CD8-positive, alpha-beta memory T cell (primary cell): ENCODE measurements at places on chromosomes 16 and 17.

GRCh38 chr17:65292430-65292829, 155.3 kb downstream of the RGS9 start:
- DNase-seq, result no peak

GRCh38 chr16:53672461-53672860, 31.2 kb downstream of the RPGRIP1L start:
- no peak for DNase-seq

DNA sequence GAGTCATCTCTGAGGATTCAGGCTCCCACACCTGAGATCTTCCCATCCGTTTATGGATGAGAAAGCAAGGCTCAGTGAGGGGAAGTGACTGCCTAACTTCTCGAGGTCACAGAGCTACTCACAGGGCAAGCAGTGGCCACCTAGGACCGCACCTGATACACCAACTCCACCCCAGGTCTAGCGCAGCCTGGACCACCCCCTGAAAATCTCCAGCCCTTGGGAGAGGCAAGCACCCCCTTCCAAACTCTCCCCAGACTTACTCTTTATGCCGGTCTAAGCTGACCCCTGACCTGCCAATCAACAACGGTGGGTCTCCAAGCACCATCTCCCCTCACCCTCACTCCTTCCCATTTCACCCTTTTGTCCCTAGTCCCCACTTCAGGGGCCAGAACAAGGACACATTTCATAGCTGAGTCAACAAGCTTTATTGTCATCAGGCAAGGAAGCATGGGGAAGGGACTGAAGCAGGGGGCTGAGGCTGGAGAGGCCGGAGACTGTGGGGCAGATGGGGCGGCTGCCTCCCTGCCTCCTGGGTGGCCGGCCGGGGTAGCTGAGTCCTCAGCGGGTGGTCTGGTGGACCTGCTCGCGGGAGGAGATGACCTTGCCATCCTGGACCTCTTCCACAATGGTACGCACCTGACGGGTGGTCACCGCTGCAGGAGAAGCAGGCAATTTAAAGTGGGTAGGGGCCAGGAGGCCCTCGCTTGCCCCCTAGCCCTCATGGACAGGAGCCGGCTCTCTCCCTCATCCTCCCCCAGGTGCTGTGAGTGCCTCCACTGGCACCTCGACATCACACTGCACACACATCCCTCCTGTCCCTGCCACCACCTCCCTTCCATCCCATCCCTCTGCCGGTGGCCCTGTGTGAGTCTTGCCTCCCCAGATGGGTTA, 5.1 kb downstream of the KRT17 start:
- no peak for DNase-seq

GRCh38 chr17:69030169-69030568, 30.6 kb downstream of the ABCA9 start:
- DNase-seq, result no peak

GRCh38 chr16:50591800-50592771, 43.9 kb downstream of the NKD1 start:
- no peak for DNase-seq
